ENCODE measurements at places on chromosomes 6 and 20.

DNA sequence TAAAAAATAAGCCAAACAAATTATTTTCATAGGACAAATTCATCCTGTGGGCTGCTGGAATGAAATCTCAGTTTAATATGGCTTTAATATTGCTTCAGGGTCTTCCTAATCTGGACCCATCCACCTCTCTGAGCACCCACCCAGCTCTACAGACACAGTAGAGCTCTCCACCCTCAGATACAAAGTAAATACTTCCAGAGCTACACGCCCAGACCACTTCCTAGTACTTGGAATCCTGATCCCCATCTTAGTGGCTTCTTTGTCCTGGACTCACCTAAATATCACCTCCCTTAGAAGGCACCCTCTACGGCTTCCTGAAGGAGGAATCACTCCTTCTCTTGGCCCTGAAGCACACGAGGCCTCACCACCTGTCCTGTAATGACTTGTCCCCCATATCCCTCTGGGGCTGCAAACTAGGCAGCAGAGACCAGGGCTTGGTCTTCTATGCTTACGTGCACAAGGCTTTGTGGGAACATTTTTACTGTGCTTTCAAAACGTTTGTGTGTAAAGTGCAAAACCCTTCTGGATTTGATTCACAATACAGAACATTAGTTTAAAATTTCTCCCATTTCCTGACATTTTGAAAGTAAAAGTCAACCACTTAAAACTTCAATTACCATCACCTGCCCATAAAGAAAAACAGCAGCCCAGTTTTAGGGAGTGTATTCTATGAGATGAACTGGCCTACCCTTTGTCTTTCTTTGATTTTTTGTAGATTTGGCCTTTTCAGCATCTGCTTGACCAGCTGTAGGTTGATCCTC lies 2.4 kb downstream of the CTCFL start:
- DNase-seq = no peak

GRCh38 chr20:53579581-53580375 lies 13.9 kb downstream of the ZNF217 start:
- DNase-seq = no peak

- DNase-seq = no peak
Observed at GRCh38 chr6:7053125-7053774, 54.5 kb upstream of the RREB1 start.

- no peak for DNase-seq
Observed at GRCh38 chr6:154873546-154873945, 121.6 kb upstream of the TIAM2 start.

DNA sequence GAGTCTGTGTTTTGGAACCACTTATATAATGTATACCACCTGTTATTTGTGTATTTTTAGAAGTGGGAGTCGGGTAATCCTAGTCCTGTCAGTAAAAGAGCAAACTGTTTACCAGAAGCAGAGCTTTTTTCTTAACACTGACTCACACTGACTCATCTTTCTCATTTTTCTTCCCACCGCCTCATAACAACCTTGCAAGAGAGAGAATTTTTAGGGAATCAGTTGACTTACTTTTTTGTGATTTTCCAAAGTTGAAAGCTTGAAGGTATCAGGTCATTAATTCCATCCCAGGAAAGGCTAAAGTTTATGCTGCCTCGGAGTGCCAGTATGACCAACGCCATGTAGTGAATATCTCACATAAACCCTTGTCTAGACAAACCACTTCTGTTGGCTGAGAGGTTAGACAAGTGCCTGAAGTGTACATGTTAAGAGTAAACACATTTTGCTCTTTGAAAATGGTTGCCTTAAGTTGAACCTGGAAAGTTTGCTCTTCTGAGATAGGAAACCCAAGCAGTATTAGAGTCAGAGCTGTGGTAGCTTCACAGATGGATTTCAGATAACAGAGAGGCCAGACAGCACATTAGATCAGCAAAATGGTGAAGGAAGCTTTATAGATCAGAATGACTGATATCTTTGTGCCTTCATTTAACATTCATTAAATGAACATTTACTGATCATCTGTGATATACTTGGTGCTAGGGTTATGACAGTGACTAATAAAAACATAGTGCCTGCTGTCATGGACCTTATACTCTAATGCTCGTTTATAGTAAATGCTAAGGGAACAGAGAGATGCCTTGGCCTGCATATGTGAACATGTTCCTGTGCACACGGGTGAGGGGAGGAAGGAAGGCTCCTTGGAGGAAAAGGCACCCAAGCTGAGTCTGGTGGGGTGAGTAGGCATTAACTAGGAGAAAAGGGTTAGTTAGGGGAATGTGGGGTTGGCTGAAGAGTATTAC lies 29.1 kb upstream of the PKIG start:
- DNase-seq = no peak
